ENCODE measurements at places on chromosomes 3 and 15.

DNA sequence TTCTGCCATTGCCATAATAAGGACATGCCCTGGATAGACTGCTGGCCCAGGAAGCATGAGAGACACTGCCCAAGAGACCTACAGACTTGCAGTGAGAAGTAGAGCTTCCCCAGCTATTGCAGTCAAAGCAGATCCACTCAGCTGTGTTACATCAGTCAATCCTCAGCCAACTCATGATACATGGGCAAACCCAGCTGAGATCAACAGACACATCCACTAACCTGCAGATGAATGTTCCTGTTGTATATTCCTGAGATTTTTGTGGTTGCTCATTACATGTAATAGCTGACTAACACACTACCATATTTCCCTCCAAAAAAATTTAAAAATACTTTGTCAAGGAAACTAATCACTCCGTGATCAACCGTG, 68.6 kb downstream of the DCLK3 start:
- DNase-seq, result no peak

DNA sequence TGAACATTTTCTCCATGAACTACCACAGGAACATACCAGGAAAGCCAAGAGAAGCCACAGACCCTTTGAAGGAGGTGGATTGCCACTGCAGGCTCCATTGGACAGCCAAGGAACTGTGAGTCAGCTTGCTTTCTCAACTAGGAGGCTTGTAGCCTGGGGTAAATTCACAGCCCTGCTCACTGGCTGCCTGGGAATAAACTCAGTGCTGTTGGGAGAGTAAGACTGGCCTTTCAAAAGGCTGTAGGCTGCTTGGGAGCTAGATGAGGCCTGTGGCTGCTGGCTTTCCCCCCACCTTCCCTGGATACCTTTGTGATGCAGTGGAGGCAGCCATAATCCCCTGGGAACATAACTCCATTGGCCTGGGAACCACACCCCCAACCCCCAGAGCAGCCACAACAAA, 223.5 kb upstream of the RBMS3 start:
- no peak for DNase-seq

DNA sequence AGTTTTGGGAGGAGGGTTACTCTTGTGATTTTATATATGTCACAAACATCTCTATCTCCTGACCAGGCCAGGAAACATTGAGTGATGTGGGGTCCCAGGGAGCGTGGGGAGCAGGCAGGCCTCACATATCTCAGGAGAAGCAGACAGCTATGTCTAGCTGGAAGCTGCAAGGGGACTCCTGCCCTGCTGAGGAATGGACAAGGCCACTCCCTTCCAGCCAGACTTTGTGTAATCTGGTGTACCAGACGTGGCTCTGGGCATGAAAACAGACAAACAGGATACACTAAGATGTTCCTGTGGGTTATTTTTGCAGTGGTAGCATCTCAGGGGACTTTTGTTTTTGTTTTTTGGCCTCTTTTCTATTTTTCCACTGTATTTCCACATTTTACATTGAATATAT, 23.2 kb downstream of the CYP8B1 start:
- no peak for DNase-seq

DNA sequence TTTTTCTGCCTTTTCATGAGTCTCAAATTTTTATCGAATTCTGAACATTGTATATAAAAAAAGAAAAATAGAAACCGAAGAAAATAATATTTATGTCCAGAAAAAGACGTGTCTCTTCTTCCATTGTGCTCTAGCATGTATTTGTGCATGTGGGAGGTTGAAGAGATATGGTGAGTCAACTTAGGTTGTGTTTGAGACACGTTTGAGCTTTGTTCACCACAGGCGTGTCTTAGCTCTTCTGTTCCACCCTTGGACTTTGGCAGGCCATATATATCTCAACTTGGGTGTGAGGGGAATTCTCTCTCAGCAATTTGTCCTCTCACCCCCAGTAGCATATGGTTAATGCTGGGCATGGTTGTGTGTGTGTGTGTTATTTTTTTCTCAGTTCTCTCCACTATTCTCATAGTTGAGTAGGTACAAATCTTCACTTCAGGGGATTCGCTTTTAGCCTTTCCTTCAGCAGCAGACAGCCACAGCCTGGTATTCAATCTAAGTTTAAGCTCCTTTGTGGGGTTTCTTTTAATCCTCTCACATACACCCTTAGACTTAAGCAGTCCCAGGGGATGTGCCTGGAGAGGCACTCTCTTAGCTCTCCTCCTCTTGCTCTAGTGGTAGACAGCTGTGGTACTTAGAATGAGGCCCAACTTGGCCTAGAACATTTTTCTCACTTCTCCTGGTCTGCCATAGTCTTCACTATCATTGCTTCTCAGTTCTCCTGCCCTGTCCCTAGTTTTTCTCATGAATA, 286.5 kb upstream of the RBMS3 start:
- no peak for DNase-seq

DNA sequence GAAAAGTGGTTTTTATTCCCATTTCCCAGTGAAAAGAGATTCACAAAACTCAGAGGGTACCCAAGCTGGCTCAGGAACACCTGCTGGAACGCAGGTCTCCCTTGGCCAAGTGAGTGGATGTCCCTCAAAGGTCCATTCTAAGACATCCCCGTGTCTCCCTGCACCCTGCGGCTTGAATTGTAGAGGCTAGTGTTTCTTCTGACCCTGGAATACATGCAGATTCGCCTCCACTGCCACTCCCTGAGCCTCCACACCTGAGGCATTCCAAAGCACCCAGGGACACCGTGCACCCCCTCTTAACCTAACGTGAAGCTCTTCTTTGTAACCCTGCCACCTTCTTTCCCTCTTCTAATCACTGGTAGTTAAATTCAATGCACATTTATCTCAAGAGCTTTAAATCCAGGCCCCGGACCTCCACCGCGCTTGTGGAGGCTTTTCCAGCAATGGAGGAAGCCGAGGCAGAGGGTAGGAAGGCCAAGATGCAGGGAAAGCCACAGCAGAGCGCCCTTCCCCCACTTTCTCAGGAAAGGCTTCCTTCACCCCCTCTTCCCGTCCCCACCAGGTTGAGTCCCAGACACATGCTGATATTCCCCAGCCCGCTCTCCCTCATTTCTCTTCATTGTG, 590 bp upstream of the ITGA11 start:
- DNase-seq, result no peak

GRCh38 chr15:59229453-59229852, 22.8 kb downstream of the LDHAL6B start:
- DNase-seq, result no peak

- DNase-seq, result peak; percentile 53
Observed at GRCh38 chr3:15527031-15527459, 5.5 kb upstream of the COLQ start.

DNA sequence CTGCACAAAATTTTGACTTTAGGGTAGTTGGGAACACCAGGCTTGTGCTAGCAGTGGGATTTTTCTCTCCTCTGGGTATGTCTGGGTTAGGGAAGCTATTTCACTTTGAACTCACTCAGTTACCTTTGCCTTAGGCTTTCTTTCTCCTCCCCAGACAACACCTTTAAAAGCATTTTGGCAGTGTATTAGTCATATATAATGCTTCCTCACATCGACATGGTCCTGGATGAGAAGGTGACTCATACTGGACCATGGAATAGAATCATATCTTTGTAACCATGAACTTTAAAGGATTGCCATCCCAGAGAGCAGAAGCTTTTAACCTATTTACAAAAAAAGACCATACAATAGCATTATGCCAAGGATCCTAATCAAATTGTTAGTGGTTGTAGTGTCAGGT, 2.7 kb downstream of the RYR3 start:
- no peak for DNase-seq

GRCh38 chr3:150346981-150347863, 60.9 kb upstream of the TSC22D2 start:
- no peak for DNase-seq

- DNase-seq, result no peak
Observed at GRCh38 chr15:39438799-39439592, 141.9 kb upstream of the THBS1 start.

DNA sequence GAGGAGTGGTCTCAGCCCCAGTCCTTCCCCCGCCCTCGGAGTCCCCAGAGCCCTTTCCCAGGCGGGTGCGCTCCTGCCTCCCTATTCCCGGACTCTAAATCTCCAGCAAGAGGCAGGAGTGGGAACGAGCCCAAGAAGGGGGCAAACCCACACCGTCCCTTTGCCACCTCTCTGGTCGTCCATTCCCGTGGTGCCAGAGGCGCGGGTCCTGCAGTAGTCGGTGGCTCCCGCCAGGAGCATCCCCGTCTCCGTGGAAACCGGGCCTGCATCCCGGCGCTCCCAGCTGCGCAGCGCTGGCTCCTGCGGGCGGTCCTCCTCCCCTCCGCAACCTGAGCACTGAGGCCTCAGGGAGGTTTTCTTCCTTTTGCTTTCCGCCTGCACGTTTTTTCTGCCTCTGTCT, 44.8 kb downstream of the LHFPL4 start:
- DNase-seq, result no peak

Data from GM12865 (cell line).